Stomach (tissue), 19 donors: ENCODE measurements at places on chromosomes 3 and 15. TPM values are rescaled to one million over a fixed set of nuclear protein-coding genes. Genes with fewer than 3 reads are reported as not detected.

REC114 gene
- not detected for total RNA-seq

SEMA3B gene
- 136 TPM for total RNA-seq

HTR3E gene
- not detected for total RNA-seq

EPB42 gene
- total RNA-seq, result not detected

SEMA6D gene
- 21.7 TPM for total RNA-seq

LIPH gene
- 257 TPM for total RNA-seq

ANKRD63 gene
- total RNA-seq, result not detected

CEMIP gene
- total RNA-seq, result 2.6 TPM

AGBL1 gene
- not detected for total RNA-seq
